NCI-H1694 (cell line): ENCODE measurements at places on chromosomes 3 and 15.

DNA sequence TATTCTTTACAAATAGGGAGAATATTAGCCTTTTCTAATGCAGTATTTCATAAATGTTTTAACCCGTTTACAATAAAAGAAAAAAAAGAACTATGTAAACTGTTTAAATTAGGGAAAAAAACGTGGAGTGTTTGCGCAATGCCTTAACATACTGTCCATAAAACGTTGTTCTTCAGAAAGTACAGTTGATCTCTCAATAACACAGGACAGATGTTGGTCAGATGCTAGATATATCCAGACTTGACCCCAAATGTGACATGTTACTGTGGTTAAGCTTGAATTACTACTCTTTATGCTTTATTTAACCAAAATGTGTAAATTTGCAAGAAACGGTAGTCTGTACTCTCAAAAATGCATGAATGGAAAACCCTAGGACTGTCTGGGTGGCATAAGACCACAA is 110.3 kb downstream of the PLOD2 start:
- no peak for DNase-seq

DNA sequence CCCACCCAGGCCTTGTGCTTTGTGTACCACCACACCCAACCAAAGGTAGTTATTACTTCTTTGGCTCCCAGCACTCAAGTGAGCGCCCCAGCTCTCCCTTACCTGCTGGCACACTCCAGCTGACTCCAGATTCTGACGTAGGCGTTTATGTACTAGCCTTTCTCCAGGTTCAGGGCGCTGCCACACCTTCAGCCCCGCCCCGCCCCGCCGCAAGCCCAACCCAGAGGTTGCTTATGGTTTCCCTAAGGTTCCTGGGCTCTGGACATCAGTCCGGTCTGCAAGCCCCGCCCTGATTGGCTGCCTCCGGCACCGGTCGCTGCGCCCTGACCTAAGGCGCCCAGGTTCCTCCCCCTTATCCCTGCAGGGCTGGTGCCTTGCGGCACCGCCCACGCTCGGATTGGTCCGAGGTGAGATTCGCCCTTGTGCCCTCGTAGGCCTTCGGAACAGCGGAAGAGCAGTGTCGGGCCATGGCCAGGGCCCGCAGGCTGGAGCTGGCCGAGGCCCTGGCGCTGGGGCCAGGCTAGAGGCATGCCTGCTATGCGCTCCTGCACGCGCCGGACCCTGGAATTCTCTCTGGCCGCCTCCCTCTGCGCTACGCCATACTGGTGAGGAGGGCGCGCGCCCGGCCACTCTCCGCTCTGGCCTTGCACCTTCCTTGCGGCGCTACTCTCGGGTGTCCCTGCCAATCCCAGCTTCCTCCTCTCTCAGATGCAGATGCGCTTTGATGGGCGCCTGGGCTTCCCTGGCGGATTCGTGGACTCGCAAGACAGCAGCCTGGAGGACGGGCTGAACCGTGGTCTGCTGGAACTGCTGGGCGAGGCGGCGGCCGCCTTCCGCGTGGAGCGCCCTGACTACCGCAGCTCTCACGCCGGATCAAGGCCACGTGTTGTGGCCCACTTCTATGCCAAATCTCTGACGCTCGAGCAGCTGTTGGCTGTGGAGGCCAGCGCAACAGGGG is 19.8 kb upstream of the NUDT16 start:
- DNase-seq, result no peak

DNA sequence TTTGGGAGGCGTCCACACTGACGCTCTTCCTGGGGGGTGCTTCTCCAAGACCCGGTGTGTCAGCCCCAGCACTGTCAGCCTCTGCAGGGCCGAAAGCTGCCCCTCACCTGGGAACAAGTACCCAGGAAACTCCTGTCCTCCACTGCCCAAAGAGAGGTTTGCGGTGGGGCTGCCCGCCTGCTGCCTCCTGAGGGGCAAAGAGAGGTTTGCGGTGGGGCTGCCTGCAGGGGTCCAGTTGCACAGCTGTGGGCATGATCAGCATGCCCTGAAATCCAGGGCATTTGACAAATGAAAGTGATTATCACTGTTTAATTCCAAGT is 15.1 kb upstream of the SNRPA1 start:
- no peak for DNase-seq

DNA sequence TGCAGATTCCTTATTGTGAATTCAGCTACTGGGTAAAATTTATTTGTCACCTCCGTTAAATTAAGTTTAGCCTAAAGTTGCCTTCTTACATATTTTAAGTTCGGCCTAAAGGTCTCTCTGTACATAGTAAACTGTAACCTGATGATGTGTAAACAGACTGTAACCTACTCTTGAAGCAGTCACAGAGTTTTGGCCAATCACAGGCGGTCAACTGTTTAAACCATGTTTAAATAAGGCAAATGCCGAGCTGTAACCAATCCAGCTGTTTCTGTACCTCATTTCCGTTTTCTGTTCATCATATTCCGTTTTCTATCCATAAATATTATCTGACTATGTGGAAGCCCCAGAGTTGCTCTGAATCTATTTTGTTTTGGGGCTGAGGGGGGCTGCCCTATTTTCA is 2.4 kb upstream of the ADAMTSL3 start:
- no peak for DNase-seq

DNA sequence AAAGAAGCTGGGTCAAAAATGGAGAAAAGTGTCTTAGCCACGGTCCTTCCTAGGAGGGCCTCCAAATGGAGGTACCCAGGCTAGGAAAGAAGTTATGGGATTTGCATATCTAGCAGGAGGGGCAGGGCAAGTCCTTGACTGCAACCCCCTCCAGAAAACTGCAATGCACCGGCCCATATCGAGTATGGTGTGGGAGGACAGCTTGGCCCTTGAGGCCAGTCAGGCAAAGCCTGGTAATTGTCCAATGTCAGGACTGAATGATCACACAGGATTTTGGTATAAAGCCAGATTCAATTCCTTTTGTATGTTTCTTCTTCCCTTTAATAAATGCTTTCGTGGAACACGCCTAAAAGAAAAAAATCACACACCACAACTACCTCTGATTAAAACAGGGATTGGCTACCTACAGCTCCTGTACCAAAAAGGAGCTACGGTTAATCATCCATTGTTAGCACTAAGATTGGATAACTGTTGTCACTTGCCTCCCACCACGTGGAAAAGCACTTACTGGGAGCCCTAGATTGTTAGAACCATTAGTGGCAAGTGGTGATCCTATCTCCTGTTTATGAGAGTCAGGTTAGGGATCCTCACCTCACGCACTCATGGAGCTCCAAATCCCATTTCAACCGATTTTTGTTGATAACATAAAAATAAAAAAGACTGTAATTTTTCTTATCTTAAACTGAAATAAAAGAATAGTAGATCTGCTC is 1.2 kb downstream of the ZNF770 start:
- no peak for DNase-seq

DNA sequence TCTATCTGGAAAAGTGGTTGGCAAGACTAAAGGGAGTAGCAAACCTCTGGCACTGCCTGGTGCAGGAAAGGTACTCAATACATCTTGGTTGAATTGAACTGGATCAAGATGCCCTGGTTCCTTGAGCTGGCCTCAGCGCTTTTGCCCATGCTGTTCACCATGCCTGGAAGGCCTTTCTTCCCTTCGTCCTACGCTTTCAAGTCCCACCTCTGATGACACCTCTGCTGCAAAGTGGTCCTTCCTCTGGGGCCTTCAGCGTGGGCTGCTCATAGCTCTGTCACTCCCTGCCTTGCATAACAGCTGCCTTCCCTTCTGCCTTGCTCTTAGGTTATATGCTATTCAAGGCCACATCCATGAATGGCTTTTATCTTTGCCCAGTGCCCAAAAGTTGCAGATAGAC is 23.0 kb downstream of the ITGA11 start:
- DNase-seq, result no peak
